NCI-H1105 treated with DMSO at 0.1 percent for 48 hours (cell line): ENCODE measurements at places on chromosomes 6 and 20.

- DNase-seq = no peak
Measured at GRCh38 chr20:44028003-44028730, 113.5 kb downstream of the TOX2 start.

DNA sequence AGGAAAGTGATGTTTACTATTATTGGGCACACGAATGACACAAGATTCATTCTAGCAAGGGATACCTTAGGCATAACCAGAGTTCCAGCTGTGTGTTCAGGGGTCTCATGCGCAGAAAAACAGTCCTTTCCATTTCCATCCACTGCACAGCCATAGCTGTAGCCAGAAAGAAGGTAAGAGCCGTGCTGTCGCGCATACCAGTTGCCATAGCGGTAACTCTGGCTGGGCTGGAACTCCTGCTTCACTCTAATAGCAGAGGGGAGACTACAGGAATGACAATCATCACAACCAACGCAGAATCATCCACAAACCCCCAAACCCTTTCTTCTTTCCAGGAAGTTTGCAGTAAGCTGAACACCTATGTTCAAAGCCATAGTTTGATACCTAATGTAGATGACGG is 7.5 kb downstream of the C6orf52 start:
- DNase-seq = no peak

DNA sequence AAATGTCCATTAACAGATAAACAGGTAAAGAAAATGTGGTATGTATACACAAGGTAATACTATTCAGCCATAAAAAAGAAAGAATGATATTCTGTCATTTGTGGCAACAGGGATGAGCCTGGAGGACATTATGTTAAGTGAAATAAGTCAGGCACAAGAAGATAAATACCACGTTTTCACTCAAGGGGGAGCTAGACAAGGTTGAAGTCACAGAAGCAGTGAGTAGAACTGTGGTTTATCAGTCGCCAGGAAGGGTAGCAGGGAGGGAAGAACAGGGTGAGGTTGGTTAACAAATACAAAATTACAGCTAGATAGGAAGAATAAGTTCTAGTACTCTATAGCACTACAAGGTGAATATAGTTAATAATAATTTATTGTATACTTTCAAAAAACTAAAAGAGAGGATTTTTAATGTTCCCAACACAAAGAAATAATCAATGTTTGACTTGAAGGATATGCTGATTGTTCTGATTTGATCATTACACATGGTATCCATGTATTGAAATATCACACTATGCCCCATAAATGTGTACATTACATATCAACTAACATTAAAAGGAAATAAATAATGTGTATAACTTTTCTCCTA is 21.1 kb downstream of the RTN4IP1 start:
- DNase-seq = peak; percentile 55

DNA sequence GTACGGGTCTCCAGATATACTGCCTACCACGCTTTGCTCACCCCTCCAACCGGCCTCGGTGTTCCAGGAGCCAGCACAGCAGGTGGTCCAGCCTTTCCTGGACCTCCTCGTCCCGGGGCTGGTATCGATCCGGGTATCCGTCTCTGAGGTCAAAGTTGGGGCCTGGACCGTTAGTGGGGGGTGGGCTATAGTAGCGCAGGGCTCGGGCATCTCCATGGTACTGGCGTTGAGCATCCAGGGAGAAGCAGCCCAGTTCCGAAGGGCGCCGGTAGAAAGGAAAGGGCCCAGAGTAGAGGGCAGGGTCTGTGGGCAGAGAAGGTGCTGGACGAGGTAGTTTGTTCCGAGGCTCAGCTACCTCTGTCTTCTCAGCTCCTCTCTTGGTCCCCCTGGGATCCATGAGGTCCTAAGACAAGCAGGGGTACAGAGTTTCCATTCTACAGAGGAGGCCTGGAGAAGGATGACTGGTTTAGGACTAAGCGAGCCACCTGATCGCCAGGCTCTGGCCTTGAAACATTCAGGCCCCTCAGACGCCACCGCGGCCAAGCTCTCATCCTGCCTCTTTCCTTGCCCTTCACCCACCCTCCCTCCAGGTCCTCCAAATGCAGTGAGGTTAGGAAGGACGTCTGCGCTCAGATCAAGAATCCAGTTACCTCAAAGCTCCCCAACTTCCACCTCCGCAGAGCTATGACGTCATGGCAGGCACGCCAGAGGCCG is 502 bp downstream of the DXO start:
- DNase-seq = no peak

GRCh38 chr6:151440498-151440897 is 11.4 kb downstream of the RMND1 start:
- DNase-seq = no peak

DNA sequence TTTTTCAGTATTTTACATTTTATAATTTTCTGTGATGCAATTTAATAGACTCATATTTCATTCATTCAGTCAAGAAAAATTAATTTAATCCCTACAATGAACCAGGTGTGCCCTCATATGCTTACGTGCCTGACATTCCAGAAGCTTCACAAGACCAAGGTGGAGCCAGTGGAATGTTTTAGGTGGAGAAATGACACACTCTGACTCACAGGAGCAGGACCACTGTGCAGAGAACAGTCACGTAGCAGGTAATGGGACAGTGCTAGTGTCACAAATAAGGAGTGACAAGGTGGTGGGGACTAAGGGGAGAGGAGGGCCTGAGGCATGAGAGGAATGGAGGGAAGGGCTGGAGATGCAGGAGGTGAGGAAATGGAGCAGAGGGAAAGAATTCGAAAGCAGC is 37.0 kb upstream of the HLA-G start:
- DNase-seq = no peak

DNA sequence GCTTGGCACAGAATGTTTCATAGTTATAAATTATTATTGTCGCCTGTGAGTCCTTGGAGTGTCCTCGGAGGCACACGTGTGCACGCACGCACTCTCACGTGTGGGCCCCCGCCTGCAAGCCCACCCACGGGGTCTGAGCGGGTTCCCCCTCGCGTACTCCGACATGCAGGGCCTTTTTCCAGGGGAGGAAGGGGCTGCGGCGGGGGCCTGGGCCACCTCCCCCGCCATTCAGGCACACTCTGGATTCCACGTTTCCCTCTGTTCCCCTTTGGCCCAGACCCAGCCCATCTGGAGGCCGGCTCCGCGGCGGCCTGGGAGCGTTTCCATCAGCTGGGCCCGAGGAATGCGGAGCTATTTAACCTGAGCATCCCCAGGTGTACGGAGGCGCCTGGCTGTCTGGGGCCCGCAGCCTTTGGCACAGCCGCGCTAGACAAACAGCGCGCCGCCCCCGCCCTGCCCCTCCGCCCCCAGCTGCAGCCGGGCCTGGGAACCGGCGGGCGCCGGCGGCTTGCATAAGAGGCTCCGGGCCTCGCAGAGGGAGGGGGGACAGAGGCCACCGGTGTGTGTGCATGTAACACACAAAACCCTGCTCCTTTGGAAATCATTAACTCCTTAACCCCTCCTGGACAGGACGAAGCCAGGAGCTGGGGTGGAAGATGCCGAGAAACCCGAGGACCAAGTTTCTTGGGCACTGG is 3.3 kb downstream of the ID1 start:
- peak; percentile 98 for DNase-seq

GRCh38 chr6:132147530-132148011 is 196.4 kb upstream of the CCN2 start:
- DNase-seq = no peak

DNA sequence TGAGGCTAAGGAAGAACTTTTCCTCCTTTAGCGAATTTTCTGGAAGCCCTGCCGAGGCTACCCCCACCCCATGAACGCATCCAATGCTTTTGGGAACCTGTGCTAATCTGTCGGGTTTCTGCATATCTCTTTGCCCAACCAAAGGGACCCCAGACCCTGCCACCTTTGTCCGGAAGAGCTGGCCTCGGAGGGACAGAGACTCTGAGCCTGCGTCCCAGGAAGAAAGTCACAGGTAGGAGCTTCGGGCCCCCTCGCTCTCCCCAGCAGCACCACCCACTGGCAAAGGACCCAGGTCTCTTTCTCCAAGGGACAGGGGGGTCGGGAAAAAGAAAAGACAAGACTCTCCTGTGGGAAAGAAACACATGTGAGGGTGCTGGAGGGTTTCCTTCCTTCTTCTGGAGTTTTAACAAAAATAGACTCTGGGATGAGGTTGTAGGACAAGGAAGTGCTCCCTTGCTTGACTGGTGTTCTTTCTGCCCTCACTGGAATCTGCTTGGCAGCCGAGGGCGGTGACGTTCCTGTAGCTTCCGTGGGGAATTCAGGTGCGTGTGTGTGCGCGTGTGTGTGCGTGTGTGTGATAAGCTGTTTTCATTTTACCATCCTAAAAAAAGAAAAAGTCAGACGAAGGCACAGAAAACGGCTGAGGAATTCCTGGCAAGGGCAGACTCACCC is 16.3 kb upstream of the FOXC1 start:
- no peak for DNase-seq

DNA sequence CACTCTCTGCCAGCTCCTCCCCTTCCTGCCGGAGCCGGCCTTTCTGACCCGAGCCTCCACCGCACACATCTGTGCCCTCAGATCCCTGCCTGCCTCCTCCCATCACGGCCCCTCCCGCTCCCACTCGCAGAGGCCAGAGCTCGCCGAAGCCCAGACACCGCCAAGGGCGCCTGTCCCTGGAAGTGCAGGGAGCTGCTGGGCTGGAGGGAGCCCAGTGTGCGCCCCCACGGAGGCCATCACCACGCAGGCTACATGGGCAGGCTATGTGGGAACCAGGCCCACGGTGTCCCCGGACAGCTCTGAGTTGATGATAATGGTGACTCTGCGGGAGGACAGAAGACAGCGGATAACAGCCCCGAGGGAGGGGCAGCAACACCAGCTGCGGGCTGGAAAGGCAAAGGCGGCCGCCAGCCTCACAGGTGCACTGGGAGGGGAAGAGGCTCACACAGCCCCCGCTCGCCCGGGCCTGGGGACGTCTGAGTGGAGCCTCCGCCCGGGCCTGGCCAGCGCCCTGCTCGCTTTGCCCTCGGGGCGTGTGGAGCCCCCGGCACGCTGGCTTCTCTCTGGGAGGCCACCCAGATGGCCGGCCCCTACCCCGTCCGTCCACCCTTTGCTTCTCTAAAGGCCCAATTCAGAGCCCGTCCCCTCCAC is 154.9 kb downstream of the DLL1 start:
- DNase-seq = no peak

DNA sequence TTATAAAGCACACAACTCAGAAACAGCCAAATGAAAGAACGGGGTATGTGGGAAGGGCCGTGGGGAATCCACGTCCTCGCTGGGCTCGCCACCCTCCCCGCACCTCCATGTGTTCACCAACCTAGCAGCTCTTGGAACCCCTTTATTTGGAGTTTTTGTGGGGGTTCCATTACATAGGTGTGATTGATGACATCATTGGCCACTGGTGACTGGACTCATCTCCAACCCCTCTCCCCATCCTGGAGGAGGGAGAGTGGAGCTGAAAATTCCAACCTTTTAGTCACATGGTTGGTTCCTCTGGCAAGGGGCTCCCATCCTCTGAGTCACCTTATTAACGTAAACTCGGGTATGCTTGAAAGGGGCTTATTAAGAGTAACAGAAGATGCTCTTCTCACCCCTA is 592.0 kb upstream of the FLRT3 start:
- DNase-seq = no peak

DNA sequence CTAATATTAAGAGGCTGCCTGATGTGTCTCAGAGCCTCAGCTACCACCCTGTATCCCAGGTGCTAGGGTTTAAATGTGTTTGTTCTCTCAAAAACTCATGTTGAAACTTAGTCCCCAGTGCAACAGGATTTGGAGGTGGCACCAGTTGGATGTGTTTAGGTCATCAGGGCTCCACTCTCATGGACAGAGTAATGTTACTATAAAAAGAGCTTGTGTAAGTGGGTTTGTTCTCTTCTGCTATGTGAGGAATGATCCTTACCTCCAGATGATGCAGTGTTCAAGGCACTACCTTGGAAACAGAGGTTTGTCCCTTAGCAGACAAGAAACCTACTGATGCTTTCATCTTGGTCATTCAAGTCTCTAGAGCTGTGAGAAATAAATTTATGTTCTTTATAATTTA is 164.9 kb upstream of the EPHA7 start:
- DNase-seq = no peak

DNA sequence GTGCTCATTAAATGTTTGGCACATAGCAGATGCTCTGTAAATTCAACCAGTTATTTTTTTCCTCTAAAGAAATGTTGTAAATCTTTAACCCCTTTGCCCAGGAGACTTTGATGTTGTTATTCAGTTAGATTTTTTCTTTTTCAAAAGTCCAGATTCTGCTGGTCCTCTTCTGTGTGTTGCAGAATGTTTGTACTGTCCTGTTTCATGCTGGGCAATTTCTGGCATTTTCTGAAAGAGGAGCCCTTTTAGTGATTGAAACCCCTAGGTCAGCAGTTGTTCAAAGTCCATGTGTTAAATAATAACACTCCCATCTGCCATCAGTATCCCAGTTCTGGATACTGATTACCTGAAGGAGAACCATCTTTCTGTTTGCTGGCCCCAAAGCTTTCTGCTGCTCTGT is 1.3 kb upstream of the SLC17A1 start:
- DNase-seq = no peak
